Dermis microvascular lymphatic vessel endothelial cell (primary cell): ENCODE measurements at places on chromosomes 3 and 15. TPM values are rescaled to one million over a fixed set of nuclear protein-coding genes. Genes with fewer than 3 reads are reported as not detected.

Gene ZPLD1
- total RNA-seq: not detected in 2 replicates

Gene SNRPA1
- 11.0 and 13.5 TPM in 2 replicates for total RNA-seq

Gene OXTR
- total RNA-seq: 0.13 and 1.3 TPM in 2 replicates

Gene PRRT3
- total RNA-seq: 0.51 and 0.63 TPM in 2 replicates

GRCh38 chr3:137946356-137946973 lies 63.5 kb upstream of the CLDN18 start:
- peak; percentile 69 for DNase-seq

- DNase-seq: no peak
Observed at GRCh38 chr3:136350132-136350531, 100.0 kb downstream of the PCCB start.

GRCh38 chr3:150429767-150430671 lies 21.9 kb downstream of the TSC22D2 start:
- no peak for DNase-seq

DNA sequence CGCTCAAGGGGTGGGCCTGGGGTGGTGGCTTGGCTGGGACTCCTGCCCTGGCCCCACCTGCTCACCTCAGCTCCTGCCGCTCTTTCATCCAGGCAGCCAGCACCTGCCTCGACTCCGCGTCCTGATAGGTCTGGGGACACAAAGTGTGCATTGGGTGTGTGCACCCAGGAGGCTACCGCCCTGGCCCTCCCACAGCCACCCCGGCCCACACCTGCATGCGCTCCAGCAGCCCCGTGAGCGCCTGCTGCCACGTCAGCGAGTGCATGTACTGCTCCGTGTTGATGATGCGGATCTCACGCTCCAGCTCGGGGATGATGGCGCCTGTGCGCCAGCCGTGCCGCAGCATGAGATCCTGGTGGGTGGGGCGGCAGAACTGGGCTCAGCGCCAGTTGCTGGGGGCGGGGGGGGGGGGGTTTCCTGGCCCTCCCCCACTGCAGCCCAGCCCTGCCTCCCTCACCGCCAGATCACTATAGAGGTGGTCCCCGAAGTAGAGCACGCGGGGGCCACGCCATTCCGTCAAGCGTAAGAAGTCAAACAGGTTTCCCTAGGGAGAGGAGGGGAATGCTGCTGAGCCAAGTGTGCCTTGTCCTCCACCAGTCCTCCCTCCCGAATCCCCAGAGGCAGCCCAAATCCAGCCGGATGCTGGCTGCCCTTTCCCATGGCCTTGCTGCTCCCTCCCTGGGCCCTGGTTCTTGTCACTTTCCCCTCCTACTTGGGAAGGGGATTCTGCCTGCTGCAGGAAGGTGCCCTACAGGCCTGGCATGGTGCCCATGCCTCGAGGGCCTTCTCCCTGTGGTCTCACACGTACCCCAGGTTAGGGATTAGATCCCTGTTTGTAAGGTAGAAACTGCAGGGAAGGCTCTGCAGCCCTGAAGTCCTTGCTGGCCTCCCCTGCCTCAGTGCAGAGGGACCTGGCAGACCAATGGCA lies 8.6 kb downstream of the NT5DC2 start:
- DNase-seq: peak; percentile 68

DNA sequence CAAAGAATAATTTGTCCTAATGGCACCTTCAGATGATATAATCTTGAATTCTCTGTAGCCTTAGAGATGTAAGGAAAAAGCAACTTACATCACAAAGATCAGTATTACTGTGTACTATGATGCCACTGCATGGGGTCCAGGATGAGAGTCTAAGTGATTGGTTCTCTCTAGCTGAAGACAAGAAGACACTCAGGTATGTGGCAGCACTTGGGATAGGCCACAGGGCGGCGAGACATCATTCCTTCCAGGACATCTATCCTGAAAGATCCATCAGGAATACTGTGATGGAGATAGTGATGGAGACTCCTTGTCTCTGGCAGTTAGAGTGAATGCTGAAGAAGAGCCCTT lies 2.5 kb downstream of the CD200 start:
- no peak for DNase-seq

GRCh38 chr3:170716172-170716805 lies 130.4 kb upstream of the SLC7A14 start:
- no peak for DNase-seq

DNA sequence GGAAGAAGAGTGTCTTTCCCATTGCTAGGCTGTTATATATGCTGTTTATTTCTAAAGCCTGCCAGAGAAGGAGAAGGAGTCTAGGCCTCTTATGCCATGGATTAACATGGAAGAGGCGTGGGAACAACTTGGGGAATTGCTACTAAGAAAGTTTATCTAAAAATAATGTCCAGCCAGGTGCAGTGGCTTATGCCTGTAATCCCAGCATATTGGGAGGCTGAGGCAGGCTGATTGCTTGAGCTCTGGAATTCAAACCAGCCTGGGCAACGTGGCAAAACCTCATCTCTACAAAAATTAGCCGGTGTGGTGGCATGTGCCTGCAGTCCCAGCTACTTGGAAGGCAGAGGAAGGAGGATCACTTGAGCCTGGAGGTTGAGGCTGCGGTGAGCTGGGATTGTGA lies 51.7 kb upstream of the ARPP19 start:
- no peak for DNase-seq

DNA sequence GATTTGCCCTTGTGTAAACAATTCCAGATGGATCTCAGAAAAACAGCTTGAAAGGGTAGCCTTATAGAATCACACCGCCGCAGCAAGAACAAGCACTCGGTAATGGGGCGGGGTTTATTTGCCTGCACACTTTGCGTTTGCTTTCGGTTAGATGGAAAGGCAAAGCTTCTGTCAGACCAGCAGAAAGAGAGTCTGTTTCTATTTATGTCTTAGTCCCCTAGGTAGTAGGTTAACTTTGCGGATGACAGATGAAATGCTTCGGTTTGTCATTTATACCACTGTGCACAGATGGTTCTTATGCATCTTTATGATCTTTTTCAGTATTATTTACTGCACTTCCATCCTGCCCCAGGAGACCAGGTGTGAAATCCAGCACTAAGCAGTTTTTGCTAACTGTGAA lies 62.2 kb downstream of the PYDC2 start:
- DNase-seq: no peak

GRCh38 chr3:85912980-85913379 lies 954.2 kb downstream of the CADM2 start:
- no peak for DNase-seq

- no peak for DNase-seq
Observed at GRCh38 chr15:69863446-69863845, 234.3 kb downstream of the TLE3 start.

GRCh38 chr3:16665282-16665741 lies 60.1 kb upstream of the DAZL start:
- peak; percentile 27 for DNase-seq

DNA sequence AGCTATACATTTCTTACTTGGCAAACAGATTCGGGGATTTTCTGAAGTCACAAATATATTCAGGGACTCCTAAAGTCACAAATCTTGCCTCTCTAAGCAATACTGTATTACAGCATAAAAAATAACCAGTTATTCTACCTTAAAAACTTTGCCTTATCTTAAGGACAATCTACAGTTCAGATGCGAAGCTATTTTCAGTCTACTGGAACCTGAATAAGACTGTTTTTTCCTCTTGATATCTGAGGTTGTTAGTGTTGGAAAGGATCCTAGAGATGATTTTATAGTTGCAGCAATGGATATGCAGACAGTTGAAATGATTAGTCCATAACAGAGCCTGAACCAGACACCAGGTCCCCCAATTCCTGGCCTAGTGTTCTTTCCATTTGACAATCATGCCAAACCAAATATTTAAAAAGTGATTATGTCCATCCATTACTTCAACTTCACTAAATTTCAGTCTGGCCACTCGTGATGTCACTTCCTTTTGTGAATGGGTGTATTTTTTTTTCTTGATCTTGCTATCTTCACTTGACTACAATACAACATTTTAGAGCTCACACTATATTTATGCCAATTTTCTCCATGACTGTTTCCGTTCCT lies 1.8 kb downstream of the HDGFL3 start:
- DNase-seq: peak; percentile 97

DNA sequence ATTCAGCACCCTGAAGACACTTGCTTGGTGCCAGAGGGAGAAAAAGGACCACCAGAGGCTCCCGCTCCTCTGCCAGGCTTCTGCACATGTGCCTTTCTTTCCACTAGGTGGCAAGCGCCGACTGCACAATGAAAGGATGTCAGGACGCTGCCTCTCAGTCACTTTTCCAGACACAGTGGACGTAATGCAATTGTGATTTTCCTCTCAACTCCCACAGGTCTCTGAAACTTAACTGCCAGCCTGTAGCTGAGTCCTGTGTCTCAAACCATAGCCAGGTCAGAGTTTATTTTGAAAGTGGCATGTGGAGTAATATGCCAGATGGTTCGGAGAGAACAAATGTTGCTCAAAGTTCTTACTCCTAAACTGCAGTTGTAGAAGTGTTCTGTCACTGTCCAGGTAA lies 162.9 kb downstream of the ITPR1 start:
- peak; percentile 79 for DNase-seq

GRCh38 chr3:120597445-120598049 lies 1.4 kb downstream of the NDUFB4 start:
- DNase-seq: no peak

GRCh38 chr15:92666780-92667179 lies 11.2 kb upstream of the FAM174B start:
- no peak for DNase-seq
